ENCODE measurements at places on chromosomes 16 and 17.

GRCh38 chr17:34178092-34178491 is 77.0 kb upstream of the CCL2 start:
- H3K27me3 ChIP-seq = no peaks in the 10 kb centered on the region
- DNase-seq = peak; percentile 23
- no peak overlapping the region for H3K4me3 ChIP-seq
- H3K4me1 ChIP-seq = peaks cover 30% of the 10 kb centered on the region
- peak overlapping the region; percentile 62 for H3K27ac ChIP-seq

GRCh38 chr16:48537909-48538745 is 71.9 kb downstream of the N4BP1 start:
- no peak overlapping the region for H3K4me3 ChIP-seq
- H3K27ac ChIP-seq = peak overlapping the region; percentile 56
- no peaks in the 10 kb centered on the region for H3K27me3 ChIP-seq
- H3K36me3 ChIP-seq = peaks cover 25% of the 10 kb centered on the region

DNA sequence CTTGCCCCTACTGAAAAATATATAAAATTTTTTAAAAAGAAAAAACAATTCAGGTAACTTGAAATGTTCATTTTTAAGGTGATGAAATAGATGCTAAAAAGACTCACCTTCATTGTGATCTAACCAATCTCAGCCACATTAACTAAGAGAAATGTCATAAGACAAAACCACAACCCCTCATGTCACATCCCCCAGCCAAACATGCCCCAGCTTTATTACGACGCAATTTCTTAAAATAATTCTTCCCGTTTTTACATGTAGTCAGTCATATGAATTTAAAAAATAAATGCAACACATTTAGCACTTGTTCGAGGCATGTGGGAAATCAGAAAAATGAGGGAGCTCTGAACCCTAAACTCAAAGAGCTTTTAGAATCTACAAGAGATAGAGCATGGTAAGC is 9.5 kb downstream of the AMFR start:
- H3K27me3 ChIP-seq = no peaks in the 10 kb centered on the region
- peaks cover 14% of the 10 kb centered on the region for H3K36me3 ChIP-seq
- no peak overlapping the region for H3K4me3 ChIP-seq

GRCh38 chr17:4858882-4859260 is 25.7 kb downstream of the MINK1 start:
- H3K4me3 ChIP-seq = no peak overlapping the region
- no peaks in the 10 kb centered on the region for H3K27me3 ChIP-seq
- H3K27ac ChIP-seq = peak overlapping the region; percentile 66
- DNase-seq = no peak
- H3K36me3 ChIP-seq = peaks cover 3% of the 10 kb centered on the region

GRCh38 chr16:66485376-66485775 is 58.3 kb downstream of the BEAN1 start:
- no peak overlapping the region for H3K27ac ChIP-seq
- no peak for DNase-seq
- no peaks in the 10 kb centered on the region for H3K36me3 ChIP-seq
- peaks cover 2% of the 10 kb centered on the region for H3K4me1 ChIP-seq
- no peaks in the 10 kb centered on the region for H3K27me3 ChIP-seq

GRCh38 chr16:22864375-22864774 is 50.4 kb downstream of the HS3ST2 start:
- no peak overlapping the region for H3K4me3 ChIP-seq
- no peaks in the 10 kb centered on the region for H3K27me3 ChIP-seq
- no peaks in the 10 kb centered on the region for H3K36me3 ChIP-seq
- DNase-seq = no peak
- no peak overlapping the region for H3K27ac ChIP-seq

All from thymus (tissue), 14 donors.